ENCODE measurements at places on chromosomes 16 and 17. TPM values are rescaled to one million over a fixed set of nuclear protein-coding genes. Genes with fewer than 3 reads are reported as not detected.

DNA sequence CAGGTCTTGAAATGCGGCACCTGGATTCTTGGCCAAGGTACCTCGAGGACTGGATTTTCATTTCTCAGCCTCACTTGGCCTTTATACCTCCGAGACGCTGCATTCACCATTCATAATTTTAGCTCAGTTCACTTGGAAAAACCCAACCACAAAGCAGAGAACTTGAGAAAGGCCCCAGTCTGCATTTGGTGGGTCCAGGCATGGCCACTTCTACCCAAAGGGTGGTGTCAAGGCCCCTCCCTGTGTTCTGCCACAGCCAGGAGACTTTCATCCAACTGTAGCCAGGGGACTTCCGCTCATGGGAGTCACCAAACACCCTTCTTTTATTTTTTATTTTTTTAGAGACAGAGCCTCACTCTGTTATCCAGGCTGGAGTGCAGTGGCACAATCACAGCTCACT lies 14.7 kb upstream of the TVP23A start:
- H3K27me3 ChIP-seq = peaks cover 8% of the 10 kb centered on the region
- no peak overlapping the region for H3K27ac ChIP-seq
- H3K36me3 ChIP-seq = no peaks in the 10 kb centered on the region

DNA sequence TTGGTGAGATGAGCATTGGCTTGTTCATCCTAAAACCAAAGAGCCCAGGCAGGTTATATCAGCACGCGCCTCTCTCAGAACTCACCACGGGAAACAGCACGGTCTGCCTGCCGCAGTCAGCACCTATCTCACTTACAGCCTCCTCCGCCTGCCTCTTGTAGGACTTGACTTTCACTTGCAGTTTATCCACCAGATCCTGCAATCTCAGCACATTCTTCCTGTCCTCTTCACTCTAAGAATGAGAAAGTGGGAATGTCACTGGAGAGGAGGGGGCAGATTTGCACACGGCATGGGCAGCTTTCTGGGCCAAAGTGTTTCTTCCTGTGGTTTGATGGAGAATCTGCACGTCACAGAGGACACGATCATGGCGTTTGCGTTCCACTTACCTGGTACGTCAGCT lies 27.4 kb downstream of the MYH3 start:
- no peaks in the 10 kb centered on the region for H3K4me1 ChIP-seq
- H3K27me3 ChIP-seq = no peaks in the 10 kb centered on the region
- H3K36me3 ChIP-seq = no peaks in the 10 kb centered on the region
- no peak for DNase-seq
- no peak overlapping the region for H3K27ac ChIP-seq

DNA sequence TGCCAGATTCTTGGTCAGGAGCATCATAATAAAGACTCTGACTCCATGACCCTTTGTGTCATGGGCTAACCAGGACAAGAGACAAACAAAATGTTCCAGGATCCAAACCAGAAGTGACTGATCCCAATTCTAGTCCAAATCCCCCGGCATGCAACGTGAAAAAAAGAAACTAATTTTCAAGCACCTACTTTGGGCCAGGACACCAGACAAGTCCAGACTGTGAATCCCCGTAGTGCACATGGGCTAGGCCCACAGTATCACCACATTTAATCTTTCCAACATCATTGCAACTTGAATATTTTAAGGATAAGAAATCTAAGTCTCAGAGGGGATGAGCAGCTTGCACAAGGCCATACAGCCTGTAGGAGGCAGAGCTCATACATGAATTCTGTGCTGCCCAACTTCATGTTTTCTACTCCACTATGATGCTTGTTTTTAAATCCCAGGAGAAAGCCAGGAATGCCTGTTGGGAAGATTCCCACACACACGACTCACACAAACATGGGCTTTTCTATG lies 365.7 kb downstream of the NPIPA8 start:
- H3K27ac ChIP-seq = no peak overlapping the region
- no peaks in the 10 kb centered on the region for H3K27me3 ChIP-seq
- H3K4me3 ChIP-seq = no peak overlapping the region

GRCh38 chr17:75814900-75815373 lies 29.3 kb downstream of the UNC13D start:
- H3K27me3 ChIP-seq = no peaks in the 10 kb centered on the region
- peaks cover 11% of the 10 kb centered on the region for H3K4me1 ChIP-seq
- peak; percentile 74 for DNase-seq
- H3K27ac ChIP-seq = peak overlapping the region; percentile 35

DNA sequence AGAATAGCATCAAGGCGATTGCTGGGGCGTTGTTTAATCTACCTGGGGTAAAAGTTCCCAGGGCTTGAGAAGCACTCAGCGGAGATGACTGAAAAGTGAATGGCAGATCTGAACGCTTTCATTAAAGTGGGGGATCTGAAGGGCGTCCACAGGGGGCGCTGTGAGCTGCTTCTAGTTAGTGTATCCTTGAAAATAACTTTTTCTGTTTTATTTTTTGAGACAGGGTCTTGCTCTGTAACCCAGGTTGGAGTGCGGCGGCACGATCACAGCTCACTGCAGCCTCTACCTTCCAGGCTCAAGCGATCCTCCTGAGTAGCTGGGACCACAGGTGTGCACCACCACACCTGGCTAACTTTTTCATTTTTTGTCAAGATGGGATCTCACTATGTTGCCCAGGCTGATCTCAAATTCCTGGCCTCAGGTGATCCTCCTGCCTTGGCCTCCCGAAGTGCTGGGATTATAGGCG lies 360.4 kb downstream of the SEC14L1 start:
- no peaks in the 10 kb centered on the region for H3K27me3 ChIP-seq
- no peak overlapping the region for H3K27ac ChIP-seq
- DNase-seq = no peak
- peaks cover 4% of the 10 kb centered on the region for H3K36me3 ChIP-seq
- H3K4me3 ChIP-seq = no peak overlapping the region

DNA sequence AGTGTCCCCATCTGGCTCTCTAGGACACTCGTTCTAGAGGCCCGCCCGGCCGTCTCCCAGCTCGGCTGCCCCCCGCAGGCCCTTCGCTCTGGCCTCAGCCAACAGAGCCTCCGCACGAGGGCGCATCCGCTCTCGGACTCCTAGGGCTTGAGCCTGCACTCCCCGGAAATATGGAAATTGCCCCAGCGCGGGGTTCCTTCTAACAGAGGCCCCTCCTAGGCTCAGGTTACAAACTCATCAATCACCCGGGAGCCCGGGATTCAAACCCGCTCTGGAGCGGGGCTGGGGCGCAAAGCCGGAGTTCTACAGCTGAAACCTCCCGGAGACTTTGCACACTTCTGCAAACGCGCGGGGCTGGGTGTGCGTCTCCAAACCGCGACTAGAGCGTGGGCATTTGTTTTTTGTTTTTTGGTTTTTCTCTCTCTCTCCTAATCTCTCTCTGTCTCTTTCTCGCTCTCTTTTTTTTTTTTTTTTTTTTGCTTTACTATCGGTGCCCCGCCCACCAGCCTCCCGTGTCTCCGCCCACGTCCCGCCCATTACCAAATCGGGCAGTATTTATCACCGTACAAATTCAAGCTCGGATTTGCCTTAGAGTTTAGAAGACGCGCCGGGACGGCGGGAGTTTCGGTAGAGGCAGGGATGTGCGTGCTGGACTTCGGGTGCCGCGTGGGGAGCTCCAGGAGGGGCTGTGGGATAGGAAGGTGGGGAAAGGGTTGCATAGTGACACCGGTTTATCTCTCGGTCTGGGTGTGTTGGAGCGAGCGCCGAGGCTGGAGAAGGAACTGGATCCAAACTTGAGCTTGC lies 2.4 kb upstream of the FOXL1 start:
- H3K4me3 ChIP-seq = peak overlapping the region; percentile 73
- peaks cover 4% of the 10 kb centered on the region for H3K36me3 ChIP-seq
- peak overlapping the region; percentile 94 for H3K27ac ChIP-seq
- H3K4me1 ChIP-seq = peaks cover 80% of the 10 kb centered on the region

- H3K36me3 ChIP-seq = no peaks in the 10 kb centered on the region
- no peaks in the 10 kb centered on the region for H3K27me3 ChIP-seq
- H3K4me1 ChIP-seq = peaks cover 6% of the 10 kb centered on the region
- H3K27ac ChIP-seq = peak overlapping the region; percentile 5
Measured at GRCh38 chr17:32551186-32551955, 64.6 kb downstream of the CDK5R1 start.

DNA sequence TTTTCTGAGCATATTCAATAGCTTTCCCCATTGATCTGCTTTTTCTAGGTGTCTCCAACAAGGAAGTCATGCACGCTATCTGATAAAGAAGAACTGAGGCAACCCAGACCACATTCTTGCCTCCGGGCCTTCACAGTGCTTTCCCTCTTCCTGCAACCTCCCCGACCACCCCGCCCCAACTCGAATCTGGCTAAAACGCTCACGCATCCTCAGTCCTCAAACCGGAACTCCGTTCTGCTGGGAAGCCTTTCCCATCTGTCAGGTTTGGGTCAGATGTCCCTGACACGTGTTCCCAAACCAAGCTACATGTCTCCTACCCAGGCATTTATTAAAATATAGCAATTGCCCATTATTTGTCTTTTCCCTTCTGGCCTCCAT lies 112.7 kb downstream of the VPS53 start:
- H3K27me3 ChIP-seq = no peaks in the 10 kb centered on the region
- DNase-seq = no peak
- peaks cover 25% of the 10 kb centered on the region for H3K4me1 ChIP-seq
- H3K27ac ChIP-seq = no peak overlapping the region
- no peak overlapping the region for H3K4me3 ChIP-seq

- no peaks in the 10 kb centered on the region for H3K36me3 ChIP-seq
- DNase-seq = no peak
- H3K27me3 ChIP-seq = no peaks in the 10 kb centered on the region
- H3K27ac ChIP-seq = no peak overlapping the region
- peaks cover 24% of the 10 kb centered on the region for H3K4me1 ChIP-seq
Measured at GRCh38 chr17:29243792-29244191, 2.9 kb upstream of the CRYBA1 start.

- H3K27ac ChIP-seq = peak overlapping the region; percentile 91
- DNase-seq = peak; percentile 100
- H3K4me1 ChIP-seq = peaks cover 8% of the 10 kb centered on the region
- no peaks in the 10 kb centered on the region for H3K36me3 ChIP-seq
- no peak overlapping the region for H3K4me3 ChIP-seq
- H3K27me3 ChIP-seq = no peaks in the 10 kb centered on the region
Measured at GRCh38 chr17:71071837-71072236, 902.5 kb downstream of the KCNJ2 start.

DNA sequence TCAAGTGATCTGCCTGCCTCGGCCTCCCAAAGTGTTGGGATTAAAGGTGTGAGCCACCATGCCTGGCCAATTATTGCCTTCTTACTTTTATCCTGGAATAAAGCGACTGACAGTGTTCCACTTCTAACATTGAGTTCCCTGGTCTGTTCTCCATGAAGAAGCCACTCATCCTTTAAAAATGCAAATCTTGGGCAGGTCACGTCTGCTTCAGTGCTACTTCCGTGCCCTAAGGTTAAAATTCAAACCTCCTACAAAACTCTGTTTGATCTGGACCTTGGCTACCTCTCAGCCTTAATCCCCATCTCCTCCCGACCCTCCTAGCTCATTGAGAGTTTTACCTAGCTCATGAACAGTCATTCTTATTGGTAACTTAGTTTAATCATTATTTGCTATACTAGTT lies 9.6 kb upstream of the SHISA9 start:
- no peaks in the 10 kb centered on the region for H3K27me3 ChIP-seq
- DNase-seq = no peak
- no peaks in the 10 kb centered on the region for H3K4me1 ChIP-seq
- no peaks in the 10 kb centered on the region for H3K36me3 ChIP-seq
- no peak overlapping the region for H3K27ac ChIP-seq

DNA sequence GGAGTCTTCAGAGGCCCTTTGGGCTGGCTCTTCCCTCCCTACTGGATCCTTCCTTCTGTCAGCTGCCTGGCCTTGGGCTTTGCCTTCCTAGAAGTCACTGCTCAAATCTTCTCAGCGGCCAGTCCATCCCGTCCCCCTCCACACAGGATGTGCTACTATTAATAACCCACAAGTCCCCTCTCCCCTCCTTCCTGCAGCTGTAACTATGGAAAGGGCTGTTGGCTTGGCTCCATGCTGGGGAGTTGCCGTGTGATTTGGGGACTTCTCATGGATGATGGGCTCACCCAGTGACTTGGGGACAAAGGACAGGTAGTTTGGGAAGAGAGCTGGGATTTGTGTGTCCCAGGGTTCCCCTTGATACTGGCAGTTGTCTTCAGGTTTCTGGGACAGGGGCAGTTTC lies 19.4 kb downstream of the TMEM94 start:
- peaks cover 22% of the 10 kb centered on the region for H3K4me1 ChIP-seq

The LAT gene
- total RNA-seq = 3.3 TPM

The SSTR5 gene
- not detected for total RNA-seq

The TMEM114 gene
- not detected for total RNA-seq

The RBFOX1 gene
- total RNA-seq = 0.43 TPM

The C16orf86 gene
- 1.6 TPM for total RNA-seq

The MYH3 gene
- 1.9 TPM for total RNA-seq

The KRT222 gene
- total RNA-seq = 0.43 TPM
